ENCODE measurements at places on chromosomes 6 and 20.

DNA sequence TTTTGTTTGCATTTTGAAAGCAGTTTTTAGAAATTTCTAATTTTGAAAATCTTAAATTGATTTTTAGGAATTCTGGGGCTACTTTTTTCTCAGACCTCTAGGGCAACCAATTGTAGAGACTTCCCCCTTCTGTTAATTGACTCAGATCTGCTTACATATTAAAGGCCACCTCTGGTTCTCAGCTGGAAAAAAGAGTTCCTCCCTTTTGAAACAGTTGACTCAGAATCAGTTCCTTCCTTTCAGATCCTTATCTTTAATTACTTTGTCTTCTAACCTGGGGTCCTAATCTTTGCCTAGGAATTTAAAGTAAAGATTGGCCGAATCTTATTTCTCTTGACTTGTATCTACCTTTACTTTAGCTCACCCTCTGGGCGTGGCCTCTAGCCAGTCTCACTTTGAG is 146.8 kb downstream of the LAMA2 start:
- no peak for DNase-seq

- no peak for DNase-seq
Observed at GRCh38 chr6:106913676-106914280, 60.8 kb downstream of the CD24 start.

GRCh38 chr6:136961848-136962247 is 39.7 kb downstream of the SLC35D3 start:
- DNase-seq = no peak

DNA sequence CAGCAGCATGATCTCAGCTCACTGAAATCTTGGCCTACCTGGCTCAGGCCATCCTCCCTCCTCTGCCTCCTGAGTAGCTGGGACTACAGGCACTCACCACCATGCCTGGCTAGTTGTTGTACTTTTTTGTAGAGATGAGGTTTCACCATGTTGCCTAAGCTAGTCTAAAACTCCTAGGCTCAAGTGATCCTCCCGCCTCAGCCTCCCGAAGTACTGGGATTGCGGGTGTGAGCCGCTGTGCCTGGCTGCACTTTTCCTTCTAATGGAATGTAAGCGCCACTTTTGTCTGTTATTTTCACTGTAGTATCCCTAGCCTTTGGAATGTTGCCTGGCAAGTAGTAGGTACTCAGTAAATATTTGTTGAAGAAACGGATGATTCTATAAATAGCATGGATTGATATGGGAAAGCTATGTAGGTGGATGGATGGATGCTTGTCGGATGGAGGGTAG is 10.4 kb upstream of the TRIB3 start:
- DNase-seq = no peak

DNA sequence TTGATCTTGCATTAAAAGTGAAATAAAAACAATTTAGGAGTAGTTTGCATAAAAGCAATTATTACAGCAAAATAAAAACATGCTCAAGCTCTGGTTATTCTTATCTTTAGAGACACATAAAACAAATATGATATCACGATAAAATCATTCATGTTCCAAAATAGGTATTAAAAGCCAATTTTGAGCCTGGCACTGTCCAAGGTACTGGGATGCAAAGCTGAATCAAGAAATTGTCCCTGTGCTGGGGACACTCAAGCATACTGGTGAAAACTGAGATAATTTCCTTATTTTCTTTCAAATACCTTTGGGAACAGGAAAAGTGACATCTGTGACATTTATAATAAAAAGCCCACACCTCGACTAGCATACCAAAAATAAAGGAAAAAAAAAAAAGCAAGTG is 931 bp upstream of the MTCL3 start:
- DNase-seq = no peak

DNA sequence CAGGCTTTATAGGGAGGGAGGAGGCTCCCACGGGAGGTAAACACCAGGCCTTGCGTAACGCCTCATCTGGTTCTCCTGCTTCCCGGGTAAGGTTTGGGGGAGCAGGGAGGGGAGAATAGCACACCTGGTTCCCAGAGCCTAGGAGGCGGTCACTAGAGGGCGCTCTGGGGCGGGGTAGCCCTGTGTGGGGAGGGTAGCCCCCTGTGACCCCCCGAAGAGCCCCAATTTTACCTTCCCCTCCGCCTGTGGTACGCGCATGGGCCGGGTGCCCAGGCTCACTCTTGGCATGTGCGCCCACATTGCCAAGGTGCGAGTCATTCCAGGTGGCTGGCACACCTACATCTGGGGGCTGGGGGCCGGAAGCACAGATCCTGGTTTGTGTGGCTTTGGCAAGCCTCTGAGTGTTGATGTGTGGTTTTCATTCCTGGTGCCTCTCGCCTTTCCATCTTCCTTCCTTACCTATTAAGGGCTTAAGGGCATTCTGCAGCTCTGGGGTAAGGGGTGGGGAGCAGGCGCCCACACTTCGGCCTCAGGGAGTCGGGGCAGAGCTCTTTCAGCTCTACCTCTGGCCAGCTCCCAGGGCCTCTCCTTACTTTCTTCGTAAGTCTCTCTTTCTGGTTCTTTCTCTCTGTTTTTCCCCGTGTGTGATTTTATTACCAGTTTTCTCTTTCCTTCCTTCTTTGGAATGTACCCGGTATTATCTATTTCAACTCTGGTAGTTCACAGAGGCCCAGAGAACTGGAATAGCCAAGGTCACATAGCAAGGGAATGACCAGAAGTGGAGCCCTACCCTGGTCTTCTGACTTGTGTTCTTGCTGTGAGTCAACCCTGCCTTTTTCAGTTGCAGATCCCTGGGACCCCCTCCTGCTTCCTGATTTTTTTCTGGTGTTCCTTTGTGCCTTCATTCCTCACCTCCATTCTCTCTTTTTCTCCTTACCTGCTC is 492 bp upstream of the RNF39 start:
- no peak for DNase-seq

- no peak for DNase-seq
Observed at GRCh38 chr6:7821426-7821825, 89.2 kb downstream of the TXNDC5 start.

GRCh38 chr20:59824711-59825562 is 108.5 kb downstream of the SYCP2 start:
- DNase-seq = no peak

DNA sequence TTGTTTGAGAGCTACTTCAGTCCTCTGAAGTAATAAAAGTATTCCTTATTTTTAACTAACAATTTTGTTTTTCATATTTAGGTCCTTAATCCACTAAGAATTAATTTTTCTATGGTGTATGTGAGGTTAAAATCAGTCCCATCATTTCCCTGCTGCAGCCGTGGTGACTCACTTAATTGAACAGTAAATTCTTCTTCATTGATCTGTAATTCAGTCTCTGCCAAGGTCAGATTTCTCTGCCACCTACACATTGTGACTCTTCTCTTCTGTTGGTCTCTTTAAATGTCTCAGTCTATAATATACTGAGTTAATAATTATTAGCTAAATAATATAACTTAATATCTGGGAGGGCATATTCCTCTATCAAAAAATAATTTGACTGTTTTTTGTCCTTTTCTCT is 262.3 kb downstream of the UTRN start:
- no peak for DNase-seq

DNA sequence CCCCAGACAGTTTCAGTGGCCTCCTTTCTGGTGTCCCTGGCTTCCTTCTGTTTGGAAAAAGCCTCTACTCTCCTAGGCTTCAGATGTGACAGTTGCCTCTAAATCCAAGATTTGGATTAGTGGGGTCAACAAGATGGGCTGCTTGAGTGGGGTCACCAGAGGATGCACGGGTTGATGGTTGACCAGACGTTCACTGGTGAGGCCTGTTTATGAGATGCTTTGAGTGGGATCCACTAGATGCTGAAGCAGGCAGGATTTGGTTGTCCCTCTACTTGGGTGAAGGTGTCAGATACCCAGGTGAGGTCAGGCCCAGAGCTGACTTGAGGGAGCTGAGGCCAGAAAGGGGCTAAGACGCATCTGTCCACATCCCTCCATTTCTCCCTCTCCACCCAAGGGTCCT is 8.1 kb upstream of the DLGAP4 start:
- no peak for DNase-seq

- DNase-seq = no peak
Observed at GRCh38 chr6:8494730-8495129, 59.4 kb upstream of the SLC35B3 start.

GRCh38 chr6:143823548-143823947 is 19.6 kb upstream of the LTV1 start:
- DNase-seq = no peak

DNA sequence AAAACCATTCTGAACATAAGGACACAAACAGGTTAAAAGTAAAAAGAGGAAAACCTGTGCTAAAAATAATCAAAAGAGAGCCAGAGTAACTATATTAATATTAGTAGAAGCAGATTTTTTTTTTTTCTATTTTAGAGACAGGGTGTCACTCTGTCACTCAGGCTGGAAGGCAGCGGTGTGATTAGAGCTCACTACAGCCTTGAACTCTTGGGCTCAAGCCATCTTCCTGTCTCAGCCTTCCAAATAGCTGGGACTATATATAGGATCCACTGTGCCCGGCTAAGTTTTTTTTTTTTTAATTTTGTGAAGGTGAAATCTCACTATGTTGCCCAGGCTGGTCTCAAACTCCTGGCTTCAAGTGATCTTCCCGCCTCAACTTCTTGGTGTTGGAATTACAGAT is 33.4 kb upstream of the PLN start:
- DNase-seq = no peak

- no peak for DNase-seq
Observed at GRCh38 chr6:125904871-125905270, 51.7 kb upstream of the HINT3 start.

DNA sequence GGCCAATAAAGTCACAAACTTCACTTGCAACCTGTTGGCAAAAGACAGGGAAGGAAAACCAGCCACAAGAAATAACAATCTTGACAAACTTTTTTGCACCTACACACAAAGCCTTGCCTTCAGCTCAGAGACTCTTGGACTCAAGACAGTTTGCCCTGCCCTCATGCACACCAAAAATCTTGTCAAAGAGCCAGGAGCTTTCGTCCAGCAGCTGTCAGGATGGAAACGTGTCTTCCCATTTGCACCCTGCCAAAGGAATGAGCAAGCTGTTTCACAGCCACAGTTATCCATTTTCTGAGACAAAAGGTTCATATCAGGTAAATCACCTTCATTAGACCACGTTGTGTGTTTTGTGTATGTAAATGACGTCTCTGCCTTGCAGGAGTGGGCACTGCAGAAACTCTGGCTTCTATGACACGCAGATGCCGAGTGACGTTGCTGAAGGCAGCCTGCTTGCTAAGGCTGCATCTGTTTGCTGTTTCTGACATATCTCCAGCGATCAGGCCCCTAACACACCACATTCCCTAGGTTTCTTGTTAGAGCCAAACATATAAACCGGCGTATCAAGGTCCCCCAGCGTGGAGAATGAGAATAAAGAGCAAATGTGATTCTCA is 193.4 kb downstream of the SYNDIG1 start:
- no peak for DNase-seq

- DNase-seq = no peak
Observed at GRCh38 chr6:43951756-43952675, 175.2 kb downstream of the MRPL14 start.
